Small intestine (tissue), 16 donors: ENCODE measurements at places on chromosomes 2 and 18. TPM values are rescaled to one million over a fixed set of nuclear protein-coding genes. Genes with fewer than 3 reads are reported as not detected.

GRCh38 chr2:179948058-179948457 lies 59.0 kb downstream of the CWC22 start:
- no peak overlapping the region for H3K27ac ChIP-seq
- H3K36me3 ChIP-seq: peaks cover 11% of the 10 kb centered on the region
- no peaks in the 10 kb centered on the region for H3K27me3 ChIP-seq
- H3K4me3 ChIP-seq: no peak overlapping the region
- H3K4me1 ChIP-seq: no peaks in the 10 kb centered on the region

The SERPINB11 gene
- not detected for polyA plus RNA-seq

DNA sequence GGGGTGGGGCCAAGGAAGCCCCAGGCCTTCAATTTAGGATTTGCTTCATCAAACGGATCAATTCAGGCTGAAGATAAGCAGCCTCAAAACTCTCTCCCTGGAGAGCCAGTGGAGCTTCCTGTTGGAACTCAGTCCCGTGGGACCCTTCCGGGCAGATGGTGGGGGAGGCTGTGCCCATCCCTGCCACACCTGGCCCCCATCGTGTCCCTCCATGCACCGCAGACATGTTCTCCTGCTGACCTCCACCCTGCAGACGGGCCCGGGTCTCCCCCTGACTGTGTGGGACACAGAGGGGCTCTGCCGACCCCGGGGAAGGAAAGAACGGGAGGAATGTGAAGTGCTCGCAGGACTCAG lies 144.2 kb downstream of the TPO start:
- no peak overlapping the region for H3K4me3 ChIP-seq
- no peak for DNase-seq
- no peaks in the 10 kb centered on the region for H3K4me1 ChIP-seq
- no peak overlapping the region for H3K27ac ChIP-seq
- no peaks in the 10 kb centered on the region for H3K36me3 ChIP-seq
- no peaks in the 10 kb centered on the region for H3K27me3 ChIP-seq

GRCh38 chr2:45352506-45352905 lies 258.6 kb downstream of the SRBD1 start:
- H3K27ac ChIP-seq: no peak overlapping the region
- H3K27me3 ChIP-seq: no peaks in the 10 kb centered on the region
- H3K4me1 ChIP-seq: no peaks in the 10 kb centered on the region
- no peak overlapping the region for H3K4me3 ChIP-seq
- DNase-seq: no peak

DNA sequence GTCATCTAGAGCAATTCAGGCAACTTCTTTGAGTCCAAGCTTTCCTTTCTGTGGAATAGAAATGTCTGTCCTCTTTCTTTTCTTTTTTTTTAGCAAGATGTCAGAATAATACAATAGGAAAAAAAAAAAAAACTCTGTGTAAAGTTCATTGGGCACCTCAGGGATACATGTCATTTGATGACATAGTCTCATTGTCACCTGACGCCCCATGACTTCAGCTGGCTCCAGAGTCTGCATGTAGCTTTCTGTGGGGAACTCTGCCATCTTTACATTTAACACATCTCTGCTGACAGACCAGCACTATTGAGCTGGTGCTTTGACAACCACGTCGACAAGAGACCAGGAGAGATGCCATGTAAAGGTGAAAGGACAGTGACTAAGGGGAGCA lies 172.5 kb upstream of the KLF7 start:
- no peak overlapping the region for H3K27ac ChIP-seq
- DNase-seq: no peak
- H3K27me3 ChIP-seq: no peaks in the 10 kb centered on the region
- no peak overlapping the region for H3K4me3 ChIP-seq
- no peaks in the 10 kb centered on the region for H3K36me3 ChIP-seq

The GKN1 gene
- polyA plus RNA-seq: not detected

- H3K4me1 ChIP-seq: peaks cover 3% of the 10 kb centered on the region
- H3K36me3 ChIP-seq: no peaks in the 10 kb centered on the region
- H3K4me3 ChIP-seq: no peak overlapping the region
- H3K27me3 ChIP-seq: no peaks in the 10 kb centered on the region
- DNase-seq: no peak
- no peak overlapping the region for H3K27ac ChIP-seq
Observed at GRCh38 chr2:154713675-154714074, 15.2 kb downstream of the KCNJ3 start.
